ENCODE measurements at places on chromosomes 7 and 10.

- DNase-seq: no peak
These were observed 727 bp downstream of the ATRNL1 start for GRCh38 chr10:115093776-115094408.

DNA sequence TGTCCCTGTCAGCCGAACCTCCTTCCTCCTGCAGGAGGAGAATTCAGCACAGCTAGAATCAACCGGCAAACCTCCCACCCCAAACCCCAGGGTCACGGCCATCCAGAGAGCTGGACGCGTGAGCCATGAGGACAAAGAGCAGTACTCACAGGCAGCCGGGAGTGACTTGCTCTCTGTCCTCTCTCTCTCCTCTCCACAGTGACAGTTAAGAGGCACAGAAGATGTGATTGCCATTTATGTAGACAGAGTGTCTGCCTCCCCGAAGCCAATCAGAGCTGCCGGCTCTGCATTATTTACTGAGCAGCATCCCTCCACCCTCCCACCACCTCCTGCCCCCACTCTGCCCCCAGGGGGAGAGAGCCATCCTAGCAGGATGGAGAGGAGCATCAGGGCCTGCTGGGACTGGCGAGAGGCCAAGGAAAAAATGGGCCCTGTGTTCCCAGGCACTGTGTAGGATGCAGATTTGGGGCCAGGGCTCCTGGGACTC lies 4.3 kb downstream of the DDC start:
- no peak for DNase-seq

DNA sequence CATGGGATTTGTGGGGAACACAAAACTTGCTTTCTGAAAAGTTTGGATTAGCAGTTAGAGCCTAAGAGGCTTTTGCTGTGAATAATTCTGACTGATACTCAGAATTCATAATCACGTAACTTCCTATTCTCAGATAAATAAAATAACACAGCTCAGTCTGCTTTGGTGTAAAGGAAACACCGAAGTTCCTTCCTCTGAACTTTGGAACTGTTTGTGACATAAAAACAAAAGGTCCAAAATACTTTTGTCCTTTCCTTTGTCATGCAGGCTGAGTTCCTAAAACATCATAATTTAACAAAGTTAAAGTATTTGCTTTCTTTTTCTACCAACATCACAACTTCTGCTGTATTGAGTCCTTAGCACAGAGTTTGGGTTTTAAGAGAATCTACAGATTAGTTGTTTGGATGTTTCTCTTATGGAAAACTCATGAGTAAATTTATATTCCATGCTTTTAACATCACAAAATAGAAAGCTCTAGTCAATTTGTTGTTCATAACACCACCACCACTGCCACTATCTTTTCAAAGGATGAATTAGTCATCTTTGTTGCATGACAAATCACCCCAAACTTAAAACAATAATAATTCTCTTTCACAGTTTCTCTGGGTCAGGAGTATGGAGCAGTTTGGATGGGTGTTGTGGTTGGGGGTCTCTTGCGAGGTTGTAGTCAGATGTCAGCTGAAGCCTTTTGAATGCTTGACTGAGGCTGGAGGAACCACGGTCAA lies 123.4 kb downstream of the REEP3 start:
- DNase-seq: no peak

DNA sequence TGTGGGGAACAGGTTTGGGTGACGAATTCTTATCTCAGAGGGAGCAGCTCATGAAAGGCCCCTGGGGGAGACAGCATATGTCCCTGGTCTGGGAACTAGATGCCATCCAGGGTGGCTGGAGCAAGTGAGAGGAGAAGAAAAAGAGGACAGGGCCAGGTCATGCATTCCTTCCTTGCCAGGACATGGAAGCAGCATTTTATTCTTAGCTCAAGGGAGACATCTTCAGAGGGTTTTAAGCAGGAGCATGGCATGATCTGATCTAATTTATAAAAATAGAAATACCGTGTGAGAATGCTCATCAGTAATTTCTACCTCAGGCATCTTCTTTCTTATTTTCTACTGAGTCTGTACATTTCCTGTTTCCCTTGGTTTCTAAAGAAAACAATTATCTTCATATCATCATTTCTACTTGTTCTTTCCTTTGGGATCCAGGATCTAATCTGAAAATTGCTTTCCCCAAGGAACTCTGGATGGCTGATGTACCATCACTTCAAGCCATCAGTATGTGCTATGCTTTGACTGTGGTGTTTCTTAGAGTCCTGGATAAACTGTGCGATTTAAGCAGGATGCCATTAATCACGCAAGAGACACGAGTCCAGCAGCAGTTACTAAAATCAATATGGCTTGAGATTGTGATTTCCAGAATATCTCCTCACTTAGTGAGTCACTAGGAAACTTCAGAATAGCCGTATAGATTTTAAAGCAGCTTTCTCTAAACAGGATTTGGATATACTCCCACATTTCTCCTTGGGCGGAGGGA lies 386.2 kb downstream of the GALNT17 start:
- DNase-seq: no peak

- DNase-seq: no peak
These were observed 8.6 kb downstream of the KIFBP start for GRCh38 chr10:68997211-68997610.

DNA sequence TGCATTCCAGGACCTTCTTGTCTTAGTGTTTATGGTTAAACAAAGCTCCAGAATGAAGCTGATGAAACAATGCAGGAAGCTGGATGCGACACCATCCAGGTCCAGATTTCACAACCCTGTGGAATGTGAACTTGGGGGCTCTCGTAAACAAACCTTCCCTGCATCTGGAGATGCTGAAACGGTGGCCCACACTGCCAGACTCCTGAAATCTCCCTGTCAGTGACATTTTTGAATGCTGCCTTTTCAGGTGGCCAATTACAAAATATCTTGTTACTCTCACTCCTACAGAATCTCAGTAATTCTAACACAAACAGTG lies 18.8 kb downstream of the VIPR2 start:
- no peak for DNase-seq

GRCh38 chr10:111989136-111989911 lies 194.2 kb downstream of the GPAM start:
- no peak for DNase-seq

DNA sequence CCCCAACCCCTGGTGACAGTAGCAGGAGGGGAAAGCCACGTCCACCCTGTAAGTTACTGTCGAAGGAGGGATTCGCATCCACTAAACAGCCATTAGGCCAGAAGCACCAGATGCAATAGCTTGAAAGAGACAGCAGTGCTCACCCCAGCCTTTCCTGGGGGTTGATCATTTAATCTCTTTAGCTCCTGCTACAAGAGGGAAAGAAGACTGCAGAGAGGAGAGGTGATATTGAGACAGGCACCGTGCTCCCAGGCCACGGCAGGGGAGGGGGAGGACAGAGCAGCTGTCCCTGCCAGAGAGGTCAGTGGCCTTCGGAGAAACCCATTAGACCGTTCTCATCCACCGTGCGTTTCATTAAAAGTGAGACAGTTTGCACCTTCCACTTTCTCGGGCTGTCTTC lies 148.3 kb downstream of the CDH23 start:
- DNase-seq: no peak

DNA sequence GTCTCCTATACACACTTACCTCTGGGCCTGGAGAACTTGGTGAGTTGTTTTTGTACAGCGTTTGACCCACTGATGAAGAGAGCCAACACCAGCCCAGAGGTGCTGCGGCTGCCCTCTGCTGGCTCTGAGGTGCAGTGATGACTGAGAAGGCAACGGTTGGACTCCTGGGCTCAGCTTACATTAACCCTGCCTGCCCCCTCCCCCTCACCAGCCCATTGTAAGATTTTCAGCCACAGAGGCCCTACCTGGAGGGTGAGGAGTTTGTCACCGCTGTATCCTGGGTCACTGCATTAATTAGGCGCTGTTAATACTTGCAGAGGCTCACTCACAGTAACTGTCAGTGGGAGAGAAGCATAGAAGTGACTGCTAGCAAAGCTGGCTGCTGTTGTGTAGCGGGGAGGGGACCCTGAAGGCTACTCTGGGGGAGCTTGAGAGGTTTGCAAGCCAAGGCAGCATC lies 19.0 kb upstream of the ANKRD2 start:
- DNase-seq: peak; percentile 38

DNA sequence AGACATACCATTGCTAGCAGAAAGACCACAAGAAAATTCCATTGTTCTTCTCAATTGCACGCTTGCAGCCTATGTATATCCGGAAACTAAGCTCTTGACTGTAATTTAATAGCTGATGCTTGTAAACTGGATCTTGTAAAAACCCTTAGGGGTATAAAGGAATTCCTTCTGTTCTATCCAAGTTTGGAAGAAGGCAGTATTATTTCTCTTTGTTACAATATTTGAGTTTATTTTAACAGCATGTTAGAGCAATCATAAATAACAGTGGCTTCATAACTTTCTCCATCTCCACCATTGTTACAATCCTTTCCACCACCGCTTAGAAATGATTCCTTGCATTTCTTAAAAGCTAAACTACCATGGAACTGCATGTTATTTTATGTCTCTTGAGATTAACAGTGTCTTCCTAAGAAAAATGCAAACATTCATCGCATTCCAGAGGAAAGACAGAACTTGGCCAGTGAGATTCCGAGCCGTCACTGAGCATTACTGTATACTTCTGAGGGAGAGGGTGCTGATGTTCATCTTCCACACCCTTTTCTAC lies 92.5 kb downstream of the TRIL start:
- no peak for DNase-seq

DNA sequence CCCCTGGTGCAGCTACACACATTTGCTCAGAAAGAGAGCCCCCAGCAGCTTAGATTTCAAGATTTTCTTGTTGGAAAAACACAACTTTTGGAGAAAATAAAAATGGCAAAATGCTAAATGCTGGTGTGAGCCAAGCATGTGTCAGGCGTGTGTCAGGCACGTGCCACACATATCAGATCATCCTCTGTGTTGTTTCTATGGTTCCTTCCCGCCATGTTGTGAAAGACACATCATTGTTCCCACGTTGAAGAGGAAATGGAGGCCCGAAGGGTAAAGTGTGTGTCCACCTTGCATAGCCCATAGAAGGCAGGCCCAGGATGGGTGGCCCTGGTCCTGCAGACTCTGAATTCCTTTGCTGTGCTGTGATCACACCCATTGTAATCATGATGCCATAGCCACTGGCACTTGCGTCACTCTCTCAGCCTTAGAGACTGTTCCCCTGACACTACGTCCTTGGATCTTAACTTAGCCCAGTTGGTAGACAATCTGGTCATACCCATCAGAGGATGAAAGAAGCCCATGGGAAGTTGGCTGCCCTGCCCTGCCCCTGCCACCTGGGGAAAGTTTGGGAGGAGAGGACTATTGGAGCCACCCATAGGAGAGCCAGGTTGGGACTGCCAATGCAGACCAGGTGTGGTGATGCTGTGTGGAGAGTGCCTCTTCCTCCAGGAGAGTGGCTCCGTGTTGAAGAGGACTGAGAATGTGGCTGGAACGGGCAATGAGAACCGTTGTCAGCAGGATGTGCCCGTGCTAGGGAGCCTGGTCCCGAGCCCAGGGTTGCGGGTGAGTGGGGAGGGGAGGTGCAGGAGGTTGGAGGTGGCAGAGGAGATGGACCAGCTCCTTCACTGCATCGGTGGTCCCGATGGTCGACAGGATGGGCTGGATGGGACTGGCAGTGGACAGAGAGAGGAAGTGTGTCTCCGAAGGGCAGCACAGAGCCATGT lies 65.6 kb upstream of the IGFBP3 start:
- DNase-seq: no peak

DNA sequence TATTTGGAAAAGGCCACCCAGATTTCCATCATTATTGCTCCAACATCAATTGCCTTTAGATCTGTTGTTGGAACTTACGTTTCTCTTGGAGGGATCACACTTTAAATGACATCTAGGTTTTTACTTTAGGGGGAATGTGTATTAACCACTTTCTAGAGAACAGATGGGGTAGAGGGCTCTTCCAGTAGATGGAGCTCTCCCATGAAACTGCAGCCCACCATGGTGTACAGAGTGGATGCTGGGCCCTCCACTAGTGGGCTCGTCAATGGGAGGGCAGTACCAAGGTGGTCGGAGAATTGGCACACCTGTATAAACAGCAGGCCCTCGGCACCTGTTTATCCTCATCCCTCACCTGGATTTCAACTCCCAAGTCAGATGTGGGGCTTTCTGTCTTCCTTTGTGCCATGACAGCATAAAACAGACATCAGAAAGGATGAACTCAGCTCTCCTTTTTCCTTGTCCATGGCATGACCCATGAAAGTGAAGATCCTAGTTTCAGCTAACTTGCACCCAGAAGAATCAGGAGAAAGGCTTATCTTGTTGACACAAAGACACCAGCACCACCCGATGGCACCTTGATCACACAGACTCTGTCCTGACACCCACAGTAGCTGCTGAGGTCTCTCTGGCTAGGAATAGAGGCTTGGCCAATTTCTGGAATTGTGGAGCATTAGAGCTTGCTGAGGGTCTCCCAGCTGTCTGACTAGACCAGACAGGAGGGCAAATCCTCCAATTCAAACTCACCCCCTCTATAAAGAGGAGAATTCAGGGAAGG lies 150.5 kb downstream of the CYP26A1 start:
- no peak for DNase-seq

GRCh38 chr7:1454542-1454941 lies 4.7 kb downstream of the MICALL2 start:
- no peak for DNase-seq

DNA sequence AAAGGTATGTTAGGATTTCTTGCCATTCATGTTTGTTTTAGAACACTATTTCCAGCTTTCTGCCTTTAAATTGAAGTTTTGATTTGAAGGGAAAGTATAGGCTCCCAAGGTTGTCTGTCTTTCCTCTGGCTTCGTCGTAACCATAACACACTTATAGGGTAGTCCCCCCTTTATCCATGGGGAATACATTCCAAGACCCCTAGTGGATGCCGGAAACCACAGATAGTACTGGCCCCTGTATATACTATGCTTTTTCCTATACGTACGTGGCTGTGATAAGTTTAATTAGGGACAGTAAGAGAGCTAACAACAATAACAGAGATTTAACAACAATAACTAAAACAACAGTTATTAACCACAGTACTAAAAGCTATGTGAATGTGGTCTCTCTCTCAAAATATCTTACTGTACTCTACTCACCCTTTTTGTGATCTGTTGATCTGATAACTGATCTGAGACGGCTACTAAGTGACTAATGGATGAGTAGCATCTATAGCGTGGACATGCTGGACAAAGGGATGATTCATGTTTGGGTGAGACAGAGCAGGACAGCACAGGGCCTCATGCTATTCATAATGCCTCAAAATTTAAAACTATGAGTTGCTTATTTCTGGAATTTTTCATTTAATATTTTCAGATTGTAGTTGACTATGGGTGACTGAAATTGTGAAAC lies 273.1 kb downstream of the AUTS2 start:
- DNase-seq: no peak

DNA sequence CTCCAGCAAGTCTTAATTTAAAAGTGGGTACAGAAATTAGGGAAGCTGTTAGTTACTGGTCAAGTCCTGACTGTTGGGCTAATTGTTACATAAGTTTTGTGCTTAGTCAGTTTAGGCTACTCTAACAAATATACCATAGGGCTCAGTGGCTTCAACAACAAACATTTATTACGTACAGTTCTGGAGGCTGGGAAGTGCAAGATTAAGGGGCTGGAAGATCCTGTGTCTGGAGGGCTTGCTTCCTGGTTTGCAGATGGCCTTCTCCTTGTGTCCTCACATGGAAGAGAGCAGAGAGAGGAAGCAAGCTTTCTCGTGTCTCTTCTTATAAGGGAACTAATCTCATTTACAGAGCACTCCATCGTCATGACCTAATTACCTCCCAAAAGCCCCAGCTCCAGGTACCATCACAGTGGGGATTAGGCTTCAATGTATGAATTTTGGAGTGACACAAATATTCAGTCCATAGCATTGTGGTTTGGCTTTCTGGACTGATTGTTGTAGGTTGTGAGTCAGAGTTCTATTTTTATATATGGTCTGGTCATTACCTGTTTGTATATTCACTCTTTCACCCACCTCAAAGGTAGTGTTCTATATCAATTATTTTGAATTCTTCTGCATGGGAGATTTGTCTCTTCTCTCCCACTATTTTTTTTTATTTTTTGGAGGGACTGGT lies 17.1 kb downstream of the ST7 start:
- no peak for DNase-seq
